AG09309 (cell line): ENCODE measurements at places on chromosomes 5 and 9.
A peak's percentile ranks its signal among the peaks of the same experiment; 100 is the strongest.

- peak; percentile 69 for DNase-seq
Observed at GRCh38 chr5:79229357-79230174, 6.4 kb upstream of the JMY start.

- DNase-seq = no peak
Observed at GRCh38 chr5:150067405-150067960, 18.9 kb downstream of the CSF1R start.

DNA sequence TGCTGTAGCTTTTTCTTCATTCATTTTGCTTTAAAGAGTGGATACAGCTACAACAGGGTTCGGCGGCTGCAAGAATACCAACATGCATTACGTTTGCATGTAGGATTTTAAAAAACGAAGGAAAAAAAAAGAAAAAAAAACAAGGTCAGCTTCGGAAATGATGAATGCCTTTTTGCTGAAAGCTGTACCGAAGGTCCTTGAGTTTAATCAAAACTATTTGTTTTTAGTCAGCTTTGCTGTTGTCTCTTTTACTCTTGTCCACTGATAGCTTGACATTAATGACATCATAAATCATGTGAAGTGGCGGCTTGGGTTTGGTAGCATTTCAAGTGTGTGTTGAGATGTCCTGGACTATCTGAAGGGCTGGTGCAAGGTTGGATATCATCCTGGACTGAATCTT, 779.1 kb downstream of the NR2F1-AS1 start:
- no peak for DNase-seq

DNA sequence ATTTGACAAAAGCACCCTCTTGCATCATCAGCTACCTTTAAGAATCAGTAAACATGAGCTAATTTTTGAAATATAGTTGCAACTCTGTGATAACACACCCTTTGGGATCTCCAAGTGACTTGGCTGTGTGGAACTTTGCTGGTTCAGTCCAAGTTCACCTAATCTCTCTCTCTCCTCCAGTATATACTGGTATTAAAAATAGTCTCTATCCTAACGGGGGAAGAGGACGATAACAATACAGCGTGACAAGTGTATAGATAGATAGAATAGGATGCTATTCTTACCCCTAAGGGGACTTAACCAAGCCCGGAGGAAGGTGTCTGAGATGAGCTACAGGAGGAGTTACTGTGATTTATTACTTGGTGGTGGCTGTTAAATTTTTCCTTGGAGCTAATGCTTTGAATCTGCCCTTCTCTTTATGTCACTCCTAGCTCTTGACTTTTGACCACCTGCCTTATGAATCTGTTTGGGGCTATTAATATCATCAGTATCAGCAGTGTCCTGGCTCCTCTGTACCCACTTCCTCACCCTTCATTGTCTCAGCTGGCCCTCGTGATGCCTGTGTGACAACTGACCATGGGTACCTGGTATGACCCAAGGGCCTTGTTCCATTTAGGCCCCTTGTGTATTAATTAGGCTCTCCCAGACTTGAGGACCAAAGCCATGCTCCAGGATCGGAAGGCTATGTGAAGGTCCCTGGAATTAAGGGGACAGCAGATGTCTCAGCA, 223.9 kb downstream of the SREK1 start:
- no peak for DNase-seq
